ENCODE measurements at places on chromosomes 11 and 22. TPM values are rescaled to one million over a fixed set of nuclear protein-coding genes. Genes with fewer than 3 reads are reported as not detected.

The IL10RA gene
- total RNA-seq, result 10.8 TPM

The OR8B2 gene
- not detected for total RNA-seq

The PGA4 gene
- total RNA-seq, result not detected

DNA sequence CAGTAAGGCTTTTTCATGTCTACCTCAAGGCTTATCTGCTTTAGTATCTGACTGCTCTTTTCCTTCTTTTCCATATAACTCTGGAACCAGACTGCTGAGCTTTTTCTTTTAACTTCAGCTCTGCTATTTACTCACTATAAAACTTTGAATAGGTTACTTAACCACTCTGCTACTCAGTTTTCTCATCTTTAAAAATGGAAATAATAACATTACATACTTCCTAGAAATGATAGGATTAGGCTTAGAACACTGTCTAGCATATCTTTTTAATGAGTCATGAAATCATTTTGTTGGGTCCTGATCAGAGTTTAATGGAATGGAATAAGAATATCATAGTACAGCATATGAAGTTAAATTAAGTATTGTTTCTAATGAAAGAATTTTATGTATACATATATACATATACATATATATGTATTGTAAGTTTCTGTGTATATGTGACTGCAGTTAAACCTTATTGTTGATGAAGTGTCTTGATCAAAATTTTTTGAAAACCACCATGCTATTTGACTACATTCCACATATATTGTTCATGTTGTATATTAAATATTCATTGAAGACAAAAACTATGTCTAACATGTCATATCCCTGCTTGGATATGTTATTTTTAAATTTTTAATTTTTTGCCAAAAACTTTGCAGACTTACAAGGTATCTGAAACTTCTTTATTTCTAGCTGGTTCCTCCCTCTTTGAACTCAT, 120.2 kb downstream of the METTL15 start:
- H3K4me3 ChIP-seq, result no peak overlapping the region
- H3K4me1 ChIP-seq, result no peaks in the 10 kb centered on the region
- no peak for DNase-seq
- no peaks in the 10 kb centered on the region for H3K27me3 ChIP-seq

- no peaks in the 10 kb centered on the region for H3K27me3 ChIP-seq
- no peak overlapping the region for H3K4me3 ChIP-seq
- H3K27ac ChIP-seq, result no peak overlapping the region
- H3K4me1 ChIP-seq, result peaks cover 7% of the 10 kb centered on the region
Measured at GRCh38 chr11:124727474-124727873, 12.3 kb upstream of the NRGN start.

DNA sequence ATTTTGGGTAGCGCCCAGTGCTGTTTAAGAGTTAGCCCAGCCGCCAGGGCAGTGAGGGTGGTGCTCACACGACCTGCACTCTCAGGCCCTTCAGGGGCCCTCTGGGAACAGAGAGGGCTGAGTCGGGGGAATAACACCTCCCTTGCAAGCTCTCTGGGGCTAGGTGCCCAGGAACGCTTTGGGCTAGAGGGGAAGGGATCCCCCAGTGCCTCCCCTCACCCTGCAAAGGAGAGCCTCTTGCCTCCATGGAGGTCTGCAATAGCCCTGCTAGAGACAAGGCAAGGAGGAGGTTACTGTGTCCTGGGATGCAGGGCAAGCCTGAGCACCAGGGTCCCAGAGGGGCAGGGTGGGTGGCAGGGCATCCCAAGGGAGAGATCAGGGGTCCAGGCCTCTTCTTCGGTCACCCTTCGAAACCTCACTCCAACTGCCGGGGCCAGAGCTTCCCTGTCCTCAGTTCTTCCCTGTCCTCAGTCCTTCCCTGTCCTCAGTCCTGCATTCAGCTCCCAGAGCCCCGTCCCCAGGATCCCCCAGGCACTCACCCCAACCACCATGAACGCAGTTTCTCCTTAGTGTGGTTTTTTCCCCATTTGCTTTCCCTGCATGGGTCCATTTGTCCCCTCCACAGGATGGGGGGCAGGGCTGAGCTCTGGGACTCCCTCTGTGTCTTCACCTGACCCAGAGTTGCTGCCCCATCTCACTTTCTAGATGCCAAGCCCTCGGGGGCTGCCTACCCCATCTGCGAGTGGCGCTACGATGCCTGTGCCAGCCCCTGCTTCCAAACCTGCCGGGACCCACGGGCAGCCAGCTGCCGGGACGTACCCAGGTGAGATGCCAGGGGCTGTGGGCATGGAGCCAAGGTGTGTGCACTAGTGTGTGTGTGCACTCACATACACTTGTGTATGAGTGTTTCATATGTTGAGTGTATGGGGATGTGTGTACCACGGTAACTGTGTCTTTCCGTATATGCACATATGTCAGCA, 60.8 kb downstream of the OTOG start:
- H3K4me1 ChIP-seq, result no peaks in the 10 kb centered on the region
- no peak overlapping the region for H3K4me3 ChIP-seq
- DNase-seq, result no peak
- no peak overlapping the region for H3K27ac ChIP-seq
- no peaks in the 10 kb centered on the region for H3K36me3 ChIP-seq
- H3K27me3 ChIP-seq, result no peaks in the 10 kb centered on the region

DNA sequence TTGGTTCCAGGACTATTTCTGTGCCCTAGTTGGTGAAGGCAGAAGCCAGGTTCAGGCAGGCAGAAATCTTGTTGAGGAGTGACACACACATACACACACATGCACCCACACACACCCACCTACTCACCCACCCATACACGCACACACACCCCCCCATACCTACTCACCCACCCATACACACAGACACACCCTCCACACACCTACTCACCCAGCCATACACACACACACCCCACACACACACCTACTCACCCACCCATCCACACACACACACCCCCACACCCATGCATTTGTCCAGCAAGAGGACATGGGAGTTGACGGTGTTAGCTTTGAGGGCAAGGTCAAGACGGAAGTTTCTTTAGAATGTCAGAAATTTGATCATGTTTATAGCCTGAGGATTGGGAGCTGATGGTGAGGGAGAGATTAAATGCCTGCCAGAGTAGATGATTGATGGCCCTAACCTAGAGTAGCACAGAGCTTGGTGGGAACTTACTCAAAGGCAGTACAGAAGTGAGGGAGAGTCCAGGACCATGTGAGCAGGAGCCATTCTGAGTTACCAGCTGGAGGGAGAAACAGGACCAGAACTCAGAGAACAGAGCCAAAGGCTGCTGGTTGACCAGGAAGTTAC, 68.9 kb downstream of the CYB5R2 start:
- no peaks in the 10 kb centered on the region for H3K27me3 ChIP-seq
- H3K4me1 ChIP-seq, result no peaks in the 10 kb centered on the region
- no peak overlapping the region for H3K4me3 ChIP-seq
- no peak overlapping the region for H3K27ac ChIP-seq
- H3K36me3 ChIP-seq, result peaks cover 2% of the 10 kb centered on the region
- DNase-seq, result no peak

- peaks cover 12% of the 10 kb centered on the region for H3K4me1 ChIP-seq
- H3K27me3 ChIP-seq, result no peaks in the 10 kb centered on the region
- H3K4me3 ChIP-seq, result no peak overlapping the region
- no peaks in the 10 kb centered on the region for H3K36me3 ChIP-seq
Measured at GRCh38 chr22:49765091-49765771, 62.4 kb downstream of the BRD1 start.

DNA sequence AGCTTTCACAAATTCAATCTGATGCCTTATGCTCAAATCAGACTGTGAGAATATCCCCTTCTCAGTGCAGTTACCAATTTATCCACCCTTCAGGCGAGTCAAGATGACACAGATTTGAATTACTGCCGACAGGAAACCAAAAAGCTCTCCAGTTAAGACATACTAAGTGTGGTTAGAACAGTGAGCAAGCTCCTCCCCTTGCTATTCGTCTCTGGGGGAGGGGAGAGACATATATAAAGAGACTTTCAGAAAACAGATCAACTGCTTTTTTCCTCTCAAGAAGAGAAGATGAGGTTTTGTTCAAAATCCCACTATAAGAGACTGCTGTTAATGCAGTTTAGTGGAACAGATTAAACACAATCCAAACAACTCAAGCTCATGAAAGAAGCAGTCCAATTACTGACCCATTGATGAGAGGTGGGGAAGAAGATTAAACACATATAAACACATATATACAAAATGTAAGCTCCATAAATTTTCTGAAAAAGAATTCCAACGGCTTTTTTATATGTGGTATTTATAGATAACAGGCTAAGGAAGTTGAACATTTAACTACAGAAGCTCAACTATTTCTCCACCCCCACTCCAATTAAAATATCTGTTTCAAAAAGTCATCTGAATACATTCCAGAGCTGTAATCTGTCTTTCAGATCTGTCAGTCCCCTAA, 102.7 kb downstream of the MRTFA start:
- H3K27me3 ChIP-seq, result no peaks in the 10 kb centered on the region
- no peaks in the 10 kb centered on the region for H3K36me3 ChIP-seq
- peak overlapping the region; percentile 75 for H3K27ac ChIP-seq
- peak; percentile 74 for DNase-seq
